ENCODE measurements at places on chromosomes 5 and 9. TPM values are rescaled to one million over a fixed set of nuclear protein-coding genes. Genes with fewer than 3 reads are reported as not detected.

The IL5 gene
- total RNA-seq = not detected

The FOXD4 gene
- total RNA-seq = 0.24 TPM

The KCNV2 gene
- not detected for total RNA-seq

The OBP2B gene
- not detected for total RNA-seq

The SLC45A2 gene
- total RNA-seq = not detected

The FAM163B gene
- total RNA-seq = not detected

The NEURL1B gene
- total RNA-seq = 15.4 TPM

The HTR1A gene
- total RNA-seq = not detected

The HDHD3 gene
- 5.8 TPM for total RNA-seq

The GFI1B gene
- total RNA-seq = 0.05 TPM

The TXNDC8 gene
- not detected for total RNA-seq

The CRB2 gene
- total RNA-seq = not detected

The S100Z gene
- total RNA-seq = not detected

The MED27 gene
- 30.6 TPM for total RNA-seq

The PCDHA10 gene
- not detected for total RNA-seq

All from SJSA1 (cell line).